ENCODE measurements at places on chromosomes 6 and 20.

- no peak for DNase-seq
Observed at GRCh38 chr20:46438156-46438750, 31.8 kb upstream of the ELMO2 start.

- DNase-seq, result no peak
Observed at GRCh38 chr20:59086923-59087322, 44.3 kb upstream of the PRELID3B start.

GRCh38 chr6:88013015-88013414 is 34.6 kb upstream of the SPACA1 start:
- no peak for DNase-seq

- DNase-seq, result no peak
Observed at GRCh38 chr20:60407938-60408337, 449.7 kb downstream of the CDH26 start.

GRCh38 chr20:10177326-10177725 is 41.3 kb upstream of the SNAP25 start:
- no peak for DNase-seq

DNA sequence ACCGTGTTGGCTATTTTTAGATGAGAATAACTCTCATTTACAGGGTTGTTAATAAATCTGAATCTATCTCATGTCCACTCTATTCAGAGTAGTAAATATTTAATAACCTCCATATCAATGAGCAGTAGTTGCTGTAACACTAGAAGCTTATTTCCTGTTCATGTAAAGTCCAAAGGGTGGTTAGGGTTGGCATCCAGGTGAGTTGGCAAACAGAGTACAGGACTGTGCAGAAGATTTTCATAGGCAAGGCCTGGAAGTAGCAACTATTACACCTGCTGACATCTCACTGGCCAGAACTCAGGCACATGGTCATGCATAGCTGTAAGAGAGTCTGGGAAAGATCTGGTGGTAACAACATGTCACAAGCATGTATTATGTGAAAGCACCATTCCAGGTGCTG is 147.5 kb downstream of the PHF3 start:
- DNase-seq, result no peak

DNA sequence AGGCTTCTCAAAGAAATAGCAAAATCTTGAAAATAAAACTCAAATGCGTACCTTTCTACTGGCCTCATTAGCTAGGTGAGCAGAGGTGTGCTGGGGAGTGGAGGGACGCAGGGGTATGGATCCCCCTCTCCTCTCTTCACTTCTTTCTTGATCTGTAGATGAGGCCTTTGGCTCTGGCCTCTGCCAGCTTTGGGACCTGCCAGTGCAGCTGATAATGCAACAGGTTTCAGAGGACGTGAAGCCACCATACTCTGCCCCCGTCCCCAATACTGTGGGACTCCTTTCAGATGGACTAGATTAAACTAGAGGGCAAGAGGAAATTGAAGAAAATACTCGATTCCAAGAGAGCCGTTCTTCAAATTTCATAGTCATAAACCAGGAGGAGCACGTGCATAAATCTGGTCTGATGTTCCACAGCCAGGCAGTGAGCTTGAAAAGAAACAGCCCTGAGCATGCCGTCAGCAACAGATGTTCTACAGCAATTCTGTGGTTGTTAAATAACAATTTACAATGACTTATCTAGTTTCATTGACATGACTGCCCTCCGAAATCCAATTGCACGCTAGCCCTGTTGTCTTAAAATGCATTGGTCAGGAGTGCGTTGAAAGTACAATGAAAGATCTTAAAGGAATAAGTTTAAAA is 245.3 kb upstream of the FOXQ1 start:
- DNase-seq, result no peak

GRCh38 chr6:151275121-151275520 is 35.4 kb downstream of the AKAP12 start:
- DNase-seq, result no peak

DNA sequence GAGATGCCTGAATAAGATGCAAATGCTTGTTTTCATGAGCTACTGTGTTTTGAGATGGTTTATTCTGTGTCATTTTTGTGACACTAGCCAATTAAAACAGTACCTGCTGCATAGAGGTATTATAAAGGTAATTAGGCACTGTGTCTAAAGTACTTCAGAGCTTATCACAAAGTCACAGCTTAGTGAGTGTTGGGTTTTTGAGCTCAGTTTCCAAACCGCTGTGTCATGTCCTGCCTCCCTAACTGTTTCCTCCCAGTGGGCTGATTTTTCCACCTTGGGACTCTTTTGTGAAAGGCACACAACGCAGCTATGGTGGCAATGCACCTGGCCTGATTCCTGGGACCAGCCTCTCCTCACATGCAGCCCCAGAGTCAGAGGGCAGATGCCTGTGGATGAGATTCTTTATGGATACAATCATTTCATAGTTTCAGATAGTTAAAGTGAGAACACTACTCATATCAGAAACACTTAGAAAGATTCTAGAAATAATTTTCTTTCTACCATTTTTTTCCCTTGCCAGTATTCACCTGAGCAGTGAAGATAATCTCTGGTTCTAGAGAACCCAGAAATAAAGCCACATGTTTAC is 41.3 kb upstream of the TAGAP start:
- no peak for DNase-seq

- DNase-seq, result no peak
Observed at GRCh38 chr6:45959534-45960145, 56.0 kb downstream of the CLIC5 start.

DNA sequence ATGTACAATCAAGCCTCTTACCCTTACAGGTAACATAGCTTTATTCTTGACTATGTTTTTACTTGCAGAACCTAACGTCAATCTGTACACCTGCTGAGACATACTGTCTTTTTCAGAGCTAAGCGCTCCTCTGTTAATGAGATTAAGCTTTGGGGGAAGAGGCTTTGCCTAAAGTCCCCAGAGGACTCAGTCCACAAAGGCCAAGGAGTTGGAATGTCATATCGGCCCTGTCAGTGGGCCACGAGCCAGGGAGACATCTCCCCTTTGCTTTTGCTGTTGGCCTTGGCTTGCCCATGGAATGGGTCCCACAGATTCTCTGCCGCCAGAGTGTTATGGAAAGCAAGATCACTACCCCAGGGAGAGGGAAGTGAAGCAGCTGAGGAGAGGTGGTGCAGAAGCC is 64.1 kb upstream of the SOX4 start:
- DNase-seq, result no peak

- peak; percentile 68 for DNase-seq
Observed at GRCh38 chr20:61387204-61387953, 135.3 kb downstream of the CDH4 start.

- no peak for DNase-seq
Observed at GRCh38 chr20:41047975-41048305, 19.3 kb downstream of the TOP1 start.

DNA sequence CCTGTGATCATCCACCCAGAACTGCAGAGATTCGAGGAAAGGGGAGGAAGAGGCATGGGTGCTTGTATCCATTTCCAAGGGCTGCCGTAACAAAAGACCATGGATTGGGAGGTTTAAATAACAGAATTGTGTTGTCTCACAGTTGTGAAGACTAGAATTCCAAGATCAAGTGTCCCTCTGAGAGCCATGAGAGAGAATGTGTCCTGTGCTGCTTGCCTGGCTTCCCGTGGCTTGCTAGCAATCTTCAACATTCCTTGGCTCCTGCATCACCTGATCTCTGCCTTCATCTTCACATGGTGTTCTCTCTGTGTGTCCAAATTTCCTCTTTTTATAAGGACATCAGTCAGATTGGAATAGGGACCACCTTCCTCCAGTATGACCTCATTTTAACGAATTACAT is 69.8 kb downstream of the CDC40 start:
- no peak for DNase-seq
